ENCODE measurements at places on chromosomes 4 and X. TPM values are rescaled to one million over a fixed set of nuclear protein-coding genes. Genes with fewer than 3 reads are reported as not detected.

Gene PRSS12
- total RNA-seq: 24.9 TPM

Gene PGRMC1
- total RNA-seq: 260 TPM

Gene SATL1
- 1.2 TPM for total RNA-seq

Gene PDLIM5
- total RNA-seq: 20.0 TPM

Gene MSANTD1
- total RNA-seq: 6.5 TPM

Gene TLL1
- 2.9 TPM for total RNA-seq

Gene CORIN
- total RNA-seq: 0.82 TPM

Gene HOPX
- 78.7 TPM for total RNA-seq

Gene MAGEA1
- not detected for total RNA-seq

Gene BMP2K
- 44.8 TPM for total RNA-seq

Gene PWWP3B
- 1.2 TPM for total RNA-seq

Gene MAGEB6
- total RNA-seq: not detected

Gene IL1RAPL1
- 14.3 TPM for total RNA-seq

Gene MAP7D2
- total RNA-seq: 11.4 TPM

Gene DMD
- total RNA-seq: 56.7 TPM

Gene PALLD
- total RNA-seq: 17.1 TPM

Gene TMEM144
- total RNA-seq: 2.4 TPM

Gene AFF2
- 313 TPM for total RNA-seq

Gene ARX
- total RNA-seq: 6.1 TPM

Gene GAB3
- 0.82 TPM for total RNA-seq

Gene DCAF4L1
- under 0.01 TPM for total RNA-seq

Gene TMEM154
- under 0.01 TPM for total RNA-seq

Gene FGF13
- 128 TPM for total RNA-seq

Gene TMEM271
- 15.9 TPM for total RNA-seq

Gene CACNA1F
- total RNA-seq: under 0.01 TPM
